Activated naive CD8-positive, alpha-beta T cell treated with anti-CD3 and anti-CD28 coated beads, Interleukin-2, amount 10 ng/mL, durations not matched to agents 7 days and 5 days (primary cell): ENCODE measurements at places on chromosomes 3 and 15. TPM values are rescaled to one million over a fixed set of nuclear protein-coding genes. Genes with fewer than 3 reads are reported as not detected.

GRCh38 chr3:194284351-194284750 lies 66.8 kb downstream of the CPN2 start:
- H3K27me3 ChIP-seq = peaks cover 37% of the 10 kb centered on the region
- no peak overlapping the region for H3K27ac ChIP-seq
- H3K4me1 ChIP-seq = no peaks in the 10 kb centered on the region
- H3K36me3 ChIP-seq = no peaks in the 10 kb centered on the region
- H3K4me3 ChIP-seq = no peak overlapping the region

- H3K36me3 ChIP-seq = peaks cover 18% of the 10 kb centered on the region
- H3K4me3 ChIP-seq = no peak overlapping the region
- peaks cover 6% of the 10 kb centered on the region for H3K4me1 ChIP-seq
- H3K27me3 ChIP-seq = no peaks in the 10 kb centered on the region
- DNase-seq = no peak
These were observed 92.7 kb upstream of the OCA2 start for GRCh38 chr15:28191832-28192231.

Gene CCNB2
- total RNA-seq = 72.1 TPM

Gene CHRM5
- not detected for total RNA-seq

- no peak overlapping the region for H3K27ac ChIP-seq
- no peak for DNase-seq
- no peaks in the 10 kb centered on the region for H3K36me3 ChIP-seq
- H3K4me1 ChIP-seq = no peaks in the 10 kb centered on the region
- peaks cover 1% of the 10 kb centered on the region for H3K27me3 ChIP-seq
These were observed 364.4 kb downstream of the MECOM start for GRCh38 chr3:169299129-169299528.

Gene LOXL1
- 10.5 TPM for total RNA-seq

DNA sequence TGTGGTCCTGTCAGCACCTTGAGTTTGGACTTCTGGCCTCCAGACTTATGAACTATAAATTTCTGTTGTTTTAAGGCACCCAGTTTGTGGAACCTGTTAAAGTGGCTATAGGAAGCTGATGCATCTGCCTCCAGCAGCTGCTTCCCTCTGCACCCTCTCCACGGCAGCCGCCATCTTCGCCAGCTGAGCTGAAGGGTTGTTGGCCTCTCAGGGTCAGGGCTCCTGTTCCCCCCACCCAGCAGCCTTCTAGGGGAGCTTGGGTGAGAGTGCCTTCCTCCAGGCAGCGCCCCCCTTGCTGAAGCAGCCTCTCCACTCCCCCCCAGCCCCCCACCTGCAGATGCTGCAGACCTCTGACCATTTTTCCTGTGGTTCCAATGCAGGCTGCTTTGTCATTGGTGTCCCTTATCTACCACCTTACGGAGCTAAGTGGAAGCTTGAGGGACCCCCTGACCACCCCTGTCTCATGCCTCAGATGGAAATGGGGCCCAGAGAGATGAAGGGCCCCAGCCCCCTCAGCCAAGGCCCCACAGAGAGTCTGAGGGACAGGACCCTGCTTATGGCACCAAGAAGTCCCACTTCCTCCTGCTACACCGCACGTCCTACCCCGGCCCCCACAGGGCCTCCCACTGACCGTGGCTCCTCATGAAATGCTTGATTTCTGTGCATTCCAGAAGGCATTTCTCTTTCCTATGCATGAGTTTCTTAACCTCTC lies 61.4 kb upstream of the TLE3 start:
- peaks cover 4% of the 10 kb centered on the region for H3K4me1 ChIP-seq
- no peak overlapping the region for H3K27ac ChIP-seq
- H3K27me3 ChIP-seq = peaks cover 18% of the 10 kb centered on the region
- H3K4me3 ChIP-seq = no peak overlapping the region
- no peak for DNase-seq
- no peaks in the 10 kb centered on the region for H3K36me3 ChIP-seq

GRCh38 chr15:62462268-62462667 lies 297.2 kb upstream of the C2CD4B start:
- no peaks in the 10 kb centered on the region for H3K36me3 ChIP-seq
- H3K4me1 ChIP-seq = no peaks in the 10 kb centered on the region
- H3K4me3 ChIP-seq = no peak overlapping the region
- H3K27me3 ChIP-seq = no peaks in the 10 kb centered on the region

DNA sequence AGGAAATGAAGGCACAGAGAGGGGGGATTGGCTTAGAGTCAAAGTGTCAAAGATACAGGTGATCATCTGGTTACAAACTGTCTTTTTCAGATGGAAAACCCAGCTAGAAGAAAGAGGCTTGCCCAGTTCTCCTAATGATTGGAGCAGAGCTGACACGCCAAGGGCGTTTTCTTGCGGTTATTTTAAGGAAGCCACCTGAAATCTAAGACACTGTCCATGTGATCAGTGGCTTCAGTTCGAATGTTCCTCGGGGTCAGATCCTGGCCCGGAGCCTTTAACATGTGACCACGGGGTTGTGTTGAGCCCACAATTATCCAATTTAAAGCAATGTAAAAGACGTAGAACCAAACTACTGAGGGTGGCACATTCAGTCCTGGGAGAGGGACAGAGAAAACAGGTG lies 19.5 kb downstream of the FAM43A start:
- H3K27ac ChIP-seq = no peak overlapping the region
- no peak overlapping the region for H3K4me3 ChIP-seq
- no peak for DNase-seq
- no peaks in the 10 kb centered on the region for H3K27me3 ChIP-seq
- H3K4me1 ChIP-seq = no peaks in the 10 kb centered on the region

Gene UBAP1L
- total RNA-seq = 6.1 TPM

- H3K4me3 ChIP-seq = no peak overlapping the region
- peaks cover 9% of the 10 kb centered on the region for H3K4me1 ChIP-seq
- no peak for DNase-seq
- H3K27ac ChIP-seq = no peak overlapping the region
- H3K27me3 ChIP-seq = peaks cover 2% of the 10 kb centered on the region
- no peaks in the 10 kb centered on the region for H3K36me3 ChIP-seq
These were observed 94.3 kb downstream of the AQP9 start for GRCh38 chr15:58232281-58233065.

GRCh38 chr3:166282931-166283330 lies 445.7 kb upstream of the BCHE start:
- no peaks in the 10 kb centered on the region for H3K4me1 ChIP-seq
- H3K27ac ChIP-seq = no peak overlapping the region
- no peaks in the 10 kb centered on the region for H3K36me3 ChIP-seq

Gene TTC14
- total RNA-seq = 112 TPM

GRCh38 chr3:13219902-13220296 lies 146.7 kb upstream of the IQSEC1 start:
- no peak overlapping the region for H3K4me3 ChIP-seq
- H3K4me1 ChIP-seq = peaks cover 5% of the 10 kb centered on the region

DNA sequence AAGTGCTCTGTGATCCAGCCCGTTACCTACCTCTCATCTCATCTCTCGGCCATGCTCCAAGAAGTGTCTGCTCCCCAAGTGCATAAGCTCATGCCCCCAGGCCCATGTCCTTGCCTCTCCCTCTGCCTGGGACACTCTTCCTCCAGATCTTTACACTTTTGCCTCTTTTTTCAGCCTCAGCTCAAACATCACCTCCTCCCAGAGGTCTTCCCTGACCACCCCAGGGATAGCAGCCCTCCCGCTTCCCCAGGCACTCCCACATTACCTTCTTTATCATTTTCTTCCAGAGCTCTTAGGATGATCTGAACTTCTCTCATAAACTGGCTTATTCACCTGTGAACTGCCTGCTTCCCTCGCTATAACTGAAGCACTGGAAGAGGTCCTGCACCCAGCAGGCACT lies 2.7 kb upstream of the FURIN start:
- no peaks in the 10 kb centered on the region for H3K27me3 ChIP-seq
- no peak overlapping the region for H3K4me3 ChIP-seq
- DNase-seq = no peak
- H3K27ac ChIP-seq = no peak overlapping the region
- peaks cover 2% of the 10 kb centered on the region for H3K36me3 ChIP-seq

GRCh38 chr3:126678693-126679317 lies 23.9 kb upstream of the TXNRD3 start:
- peak overlapping the region; percentile 59 for H3K4me3 ChIP-seq
- no peaks in the 10 kb centered on the region for H3K36me3 ChIP-seq
- H3K4me1 ChIP-seq = peaks cover 3% of the 10 kb centered on the region
- no peak for DNase-seq
- peaks cover 26% of the 10 kb centered on the region for H3K27me3 ChIP-seq
- no peak overlapping the region for H3K27ac ChIP-seq

DNA sequence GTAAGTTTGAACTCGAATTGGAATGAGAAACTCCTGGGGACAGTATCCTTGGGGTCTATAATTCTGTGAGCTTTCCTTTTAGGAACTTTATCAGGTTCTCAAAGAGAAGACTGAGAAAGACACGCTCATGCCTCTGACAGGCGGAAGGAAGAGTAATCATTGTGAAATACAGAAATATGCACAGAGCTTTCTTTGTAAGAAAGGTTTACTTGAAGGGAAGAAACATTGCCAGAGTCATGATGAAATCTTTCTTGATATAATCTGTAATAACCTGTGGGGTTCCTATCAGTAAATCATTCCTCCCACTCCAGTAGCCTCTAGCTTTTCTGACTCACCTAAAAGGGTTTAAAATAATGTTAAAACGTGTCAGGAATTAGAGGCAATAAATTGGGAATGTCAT lies 83.6 kb upstream of the CCDC39 start:
- no peaks in the 10 kb centered on the region for H3K4me1 ChIP-seq
- no peak for DNase-seq
- H3K4me3 ChIP-seq = no peak overlapping the region
- no peak overlapping the region for H3K27ac ChIP-seq
- H3K36me3 ChIP-seq = no peaks in the 10 kb centered on the region

Gene GPR62
- not detected for total RNA-seq

DNA sequence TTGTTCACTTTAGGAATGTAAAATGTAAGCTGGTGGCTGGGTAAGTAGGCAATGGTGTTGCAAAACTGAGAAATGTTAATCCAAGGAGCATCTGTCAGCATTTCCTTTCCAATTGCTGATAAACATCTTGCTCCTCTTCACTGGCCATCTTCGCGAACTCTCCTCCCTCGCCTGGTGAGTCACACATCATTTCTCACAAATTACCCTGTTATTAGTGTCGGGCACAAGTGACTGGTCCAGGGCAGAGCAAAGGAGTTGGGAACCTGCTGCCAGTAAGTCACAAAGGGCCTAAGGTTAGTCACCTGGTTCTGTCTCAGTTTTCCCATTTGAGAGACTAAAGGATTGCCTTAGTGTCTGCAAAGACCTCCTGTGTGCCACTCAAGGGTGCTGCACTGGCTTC lies 13.0 kb downstream of the CERS3 start:
- no peak overlapping the region for H3K4me3 ChIP-seq
- peaks cover 8% of the 10 kb centered on the region for H3K27me3 ChIP-seq
- H3K4me1 ChIP-seq = peaks cover 12% of the 10 kb centered on the region
- no peak for DNase-seq
- peaks cover 2% of the 10 kb centered on the region for H3K36me3 ChIP-seq

DNA sequence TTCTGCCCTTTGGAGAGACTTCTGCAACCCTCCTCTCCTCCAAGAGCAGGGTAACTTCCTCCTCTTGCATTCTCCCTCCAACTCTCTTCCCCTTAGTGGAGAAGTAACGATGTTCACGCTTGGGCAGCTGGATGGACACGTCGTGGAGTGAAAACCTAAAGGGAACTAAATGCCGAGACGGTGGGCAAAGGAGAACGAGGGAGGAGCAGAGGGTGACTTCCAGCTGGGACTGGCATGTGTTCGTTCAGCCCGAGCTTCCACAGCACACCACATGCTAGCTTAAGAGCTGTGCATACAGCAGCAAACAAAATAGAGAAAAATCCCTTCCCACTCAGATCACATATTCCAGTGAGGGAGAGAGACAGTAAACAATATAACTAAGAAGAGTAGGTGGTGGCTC lies 179.8 kb downstream of the SLCO3A1 start:
- H3K4me1 ChIP-seq = peaks cover 3% of the 10 kb centered on the region
- no peak overlapping the region for H3K27ac ChIP-seq
- no peak for DNase-seq
- no peaks in the 10 kb centered on the region for H3K36me3 ChIP-seq
- H3K27me3 ChIP-seq = no peaks in the 10 kb centered on the region
- no peak overlapping the region for H3K4me3 ChIP-seq

Gene PDZRN3
- total RNA-seq = not detected

GRCh38 chr15:57607570-57608000 lies 15.9 kb downstream of the MYZAP start:
- DNase-seq = no peak
- no peaks in the 10 kb centered on the region for H3K4me1 ChIP-seq
- no peak overlapping the region for H3K27ac ChIP-seq
- H3K27me3 ChIP-seq = peaks cover 20% of the 10 kb centered on the region
- H3K36me3 ChIP-seq = no peaks in the 10 kb centered on the region

- no peak for DNase-seq
- H3K27ac ChIP-seq = no peak overlapping the region
- H3K27me3 ChIP-seq = no peaks in the 10 kb centered on the region
These were observed 148.1 kb downstream of the EEFSEC start for GRCh38 chr3:128301186-128302023.

Gene ARL6
- total RNA-seq = 4.9 TPM

DNA sequence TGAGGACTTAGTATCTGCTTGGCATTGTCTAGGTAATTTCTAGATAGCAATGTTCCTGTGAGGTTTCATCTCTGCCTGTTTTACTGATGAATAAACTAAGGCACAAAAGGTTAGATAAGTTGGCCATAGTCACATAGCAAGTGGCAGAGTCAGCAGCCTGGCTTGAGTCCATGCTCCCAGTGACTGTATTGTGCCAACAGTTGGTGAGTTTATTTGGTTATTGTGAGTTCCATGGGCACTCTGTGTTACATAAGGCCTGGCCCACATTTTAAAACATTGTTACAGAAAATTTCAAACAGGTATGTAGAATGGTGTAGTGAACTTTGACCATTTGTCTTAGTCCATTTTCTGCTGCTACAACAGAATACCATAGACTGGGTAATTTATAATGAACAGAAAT lies 15.2 kb downstream of the MCM2 start:
- H3K36me3 ChIP-seq = peaks cover 41% of the 10 kb centered on the region
- no peak overlapping the region for H3K4me3 ChIP-seq
- H3K27me3 ChIP-seq = no peaks in the 10 kb centered on the region

DNA sequence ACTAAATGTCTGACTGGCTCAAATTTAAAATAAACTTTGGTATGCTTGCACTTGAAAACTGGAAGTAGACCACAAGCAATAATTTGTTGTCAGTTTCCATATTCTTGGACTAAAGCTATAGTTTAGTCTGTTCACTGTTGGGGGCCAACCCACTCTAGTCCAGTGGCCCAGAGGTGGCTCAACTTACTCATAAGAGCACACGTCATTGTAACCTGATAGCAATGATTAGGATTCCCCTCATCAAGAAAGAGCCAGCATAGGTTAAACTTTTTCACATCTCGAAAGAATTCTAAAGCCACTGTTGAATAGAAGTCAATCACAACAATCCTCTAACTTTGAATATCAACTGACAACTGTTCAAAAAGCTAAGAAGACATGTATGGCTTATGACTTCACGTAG lies 147.0 kb downstream of the MEIS2 start:
- H3K27ac ChIP-seq = no peak overlapping the region
- no peaks in the 10 kb centered on the region for H3K27me3 ChIP-seq
- H3K4me1 ChIP-seq = no peaks in the 10 kb centered on the region
- H3K36me3 ChIP-seq = no peaks in the 10 kb centered on the region
- H3K4me3 ChIP-seq = no peak overlapping the region

GRCh38 chr3:105752791-105753415 lies 115.9 kb downstream of the CBLB start:
- H3K36me3 ChIP-seq = peaks cover 43% of the 10 kb centered on the region
- H3K27me3 ChIP-seq = no peaks in the 10 kb centered on the region
- H3K27ac ChIP-seq = peak overlapping the region; percentile 96

Gene CCK
- total RNA-seq = not detected
